Skin of body (tissue), 3 donors: ENCODE measurements at places on chromosomes 6 and 20. TPM values are rescaled to one million over a fixed set of nuclear protein-coding genes. Genes with fewer than 3 reads are reported as not detected.

Gene C20orf96
- total RNA-seq: 4.6 TPM

Gene REM1
- total RNA-seq: 2.2 TPM

Gene LPA
- not detected for total RNA-seq

Gene FOXF2
- 0.59 TPM for total RNA-seq

Gene LTB
- 1.6 TPM for total RNA-seq

Gene FOXS1
- total RNA-seq: 1.4 TPM

Gene KDM1B
- 19.3 TPM for total RNA-seq

Gene TTLL9
- total RNA-seq: 0.30 TPM

Gene RBM24
- total RNA-seq: 25.8 TPM

Gene KIAA1755
- 1.3 TPM for total RNA-seq

Gene PLEKHG1
- 49.8 TPM for total RNA-seq

Gene CDSN
- 37.1 TPM for total RNA-seq

Gene DOK5
- total RNA-seq: 11.1 TPM

Gene TFAP2D
- not detected for total RNA-seq

Gene ECT2L
- 0.10 TPM for total RNA-seq

Gene OR2H1
- total RNA-seq: not detected

Gene SAMD3
- total RNA-seq: 2.6 TPM

Gene BACH2
- total RNA-seq: 11.9 TPM

Gene TNF
- total RNA-seq: 1.9 TPM

Gene CDH26
- total RNA-seq: 6.5 TPM

Gene NRSN1
- 0.39 TPM for total RNA-seq

Gene CEP85L
- 21.9 TPM for total RNA-seq

Gene BCLAF1
- 185 TPM for total RNA-seq

Gene CNPY3
- total RNA-seq: 18.1 TPM

Gene RAET1E
- total RNA-seq: 3.3 TPM

Gene SPTLC3
- 32.3 TPM for total RNA-seq

Gene LPIN3
- total RNA-seq: 15.3 TPM

Gene RIOK1
- 24.8 TPM for total RNA-seq

Gene ESR1
- total RNA-seq: 2.2 TPM

Gene SIRPD
- total RNA-seq: 0.39 TPM

Gene CLPSL1
- not detected for total RNA-seq

Gene ENPP4
- 4.6 TPM for total RNA-seq

Gene EPHA7
- 2.3 TPM for total RNA-seq

Gene DYNLT2
- total RNA-seq: 2.0 TPM

Gene UNC93A
- 0.69 TPM for total RNA-seq

Gene TEAD3
- total RNA-seq: 14.3 TPM

Gene SCUBE3
- total RNA-seq: 2.4 TPM

Gene CRIP3
- total RNA-seq: 1.1 TPM

Gene EZR
- total RNA-seq: 108 TPM

Gene HACE1
- total RNA-seq: 25.3 TPM

Gene MCM8
- total RNA-seq: 7.9 TPM
